ENCODE measurements at places on chromosomes 3 and 15.

- peak; percentile 36 for DNase-seq
These were observed 62.7 kb downstream of the NPTN start for GRCh38 chr15:73570355-73571032.

GRCh38 chr3:127820826-127821313 lies 1.4 kb downstream of the MGLL start:
- peak; percentile 66 for DNase-seq

DNA sequence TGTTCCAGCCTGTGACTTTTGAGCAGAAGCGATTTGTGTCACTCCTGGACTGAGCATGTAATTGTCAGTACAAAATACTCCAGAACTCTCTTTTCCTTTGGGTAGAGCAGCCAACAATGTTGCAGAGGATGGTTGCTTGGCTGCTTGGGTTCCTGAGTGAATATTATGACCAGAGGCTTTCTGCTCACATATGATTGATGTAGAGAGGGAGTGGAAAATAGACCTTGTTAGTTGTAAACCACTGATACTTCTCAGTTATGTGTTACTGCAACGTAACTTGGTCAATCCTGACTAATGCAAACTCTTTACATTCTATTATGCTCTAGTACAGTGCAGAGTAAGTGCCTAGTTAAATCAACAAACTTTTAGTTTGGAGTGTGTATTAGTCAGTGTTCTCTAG lies 322.6 kb upstream of the KCNH8 start:
- no peak for DNase-seq

- no peak for DNase-seq
These were observed 166.9 kb downstream of the ABHD5 start for GRCh38 chr3:43857361-43858293.

GRCh38 chr3:187994221-187995042 lies 159.5 kb upstream of the LPP start:
- DNase-seq = no peak

DNA sequence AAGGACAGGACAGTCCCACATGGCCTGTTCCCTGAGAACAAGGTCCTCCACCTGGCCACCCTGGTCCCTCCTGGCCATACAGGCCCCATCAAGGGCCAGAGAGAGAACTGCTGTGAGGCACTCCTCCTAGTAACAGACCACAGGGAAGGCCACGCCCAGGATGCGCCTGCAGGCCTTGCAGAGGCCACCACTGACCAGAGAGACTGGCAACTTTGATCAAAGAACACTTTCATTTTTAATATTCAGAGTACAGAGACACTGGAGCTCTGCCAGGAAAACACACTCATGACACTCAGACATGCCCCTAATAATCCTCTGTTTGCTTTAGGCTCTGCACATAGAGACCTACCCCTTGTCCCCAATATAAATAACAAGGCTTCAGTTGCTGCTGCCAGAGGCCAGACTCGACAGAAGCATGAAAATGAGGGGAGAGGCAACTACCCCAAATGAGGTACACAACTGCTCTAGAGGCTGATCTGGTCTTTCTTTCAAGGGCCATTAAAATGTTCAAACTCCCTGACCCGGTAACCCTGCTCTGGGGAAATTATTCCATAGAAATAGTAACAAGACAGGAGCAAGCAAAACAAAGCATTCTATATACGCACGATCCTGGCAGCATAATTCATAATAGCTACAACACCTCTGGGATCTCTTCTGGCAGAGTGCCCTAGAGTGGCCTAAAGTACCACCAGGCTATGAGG lies 44.8 kb downstream of the CCDC12 start:
- DNase-seq = peak; percentile 75

GRCh38 chr15:101317336-101317872 lies 22.4 kb upstream of the SNRPA1 start:
- no peak for DNase-seq

DNA sequence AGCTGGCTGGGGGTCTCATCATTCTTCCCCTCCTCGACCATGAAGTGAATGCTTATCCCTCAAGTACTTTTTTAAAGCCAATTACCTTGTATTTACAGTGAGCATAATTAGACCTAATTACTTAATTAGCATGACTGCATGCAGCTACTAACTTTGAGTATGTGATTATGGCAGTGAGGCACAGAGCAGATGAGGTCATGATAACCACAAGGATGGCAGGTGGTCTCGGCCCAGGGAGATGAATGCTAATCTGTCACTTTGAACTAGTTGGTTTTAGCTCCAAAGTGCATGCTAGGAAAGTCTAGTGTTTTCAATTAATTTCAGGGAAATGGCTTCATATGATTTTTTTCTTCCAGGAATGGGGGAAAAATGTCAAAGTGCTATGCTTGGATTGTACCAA lies 233.8 kb downstream of the NTRK3 start:
- no peak for DNase-seq

DNA sequence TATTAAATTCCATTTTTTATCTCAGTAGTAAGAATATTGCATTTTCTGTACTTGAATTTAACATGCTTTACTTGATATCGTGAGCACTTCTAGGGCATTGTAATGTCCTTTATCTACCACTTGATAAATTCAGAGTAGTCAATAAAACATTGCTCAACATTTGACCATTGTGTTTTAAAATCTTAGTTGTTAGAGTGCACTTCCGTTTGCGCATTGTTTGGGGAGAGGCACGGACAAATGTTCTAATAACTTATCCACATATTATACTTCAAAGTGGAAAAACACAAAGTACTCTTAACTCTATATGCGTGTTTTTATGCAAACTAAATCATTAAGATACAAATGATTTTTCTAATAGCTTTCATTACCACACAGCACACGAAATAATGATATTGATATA lies 419 bp downstream of the FAM227B start:
- peak; percentile 56 for DNase-seq

DNA sequence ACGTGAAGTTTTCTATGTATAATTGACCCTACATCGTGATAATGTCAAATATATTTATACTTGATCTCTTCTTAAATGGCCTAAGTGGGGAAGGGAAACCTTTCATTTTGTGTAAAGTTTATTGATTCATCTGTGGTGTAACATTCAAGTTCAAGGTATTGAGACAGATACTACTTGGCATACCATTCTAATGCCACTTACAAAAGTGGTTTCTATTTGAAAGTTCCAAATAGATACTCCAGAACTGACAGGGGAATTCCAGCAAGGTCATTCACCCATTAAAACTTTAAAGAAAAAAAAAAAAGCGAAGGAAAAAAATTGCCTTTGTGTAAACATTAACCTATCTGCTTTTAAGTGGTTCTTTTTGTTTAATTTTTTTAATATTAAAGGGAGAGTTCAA lies 45.3 kb upstream of the MAP3K13 start:
- peak; percentile 19 for DNase-seq
